Diencephalon (tissue), 1 donor: ENCODE measurements at places on chromosomes 13 and 19. TPM values are rescaled to one million over a fixed set of nuclear protein-coding genes. Genes with fewer than 3 reads are reported as not detected.

GRK1 gene
- total RNA-seq = 0.46 TPM

POMP gene
- 65.7 TPM for total RNA-seq

TMEM86B gene
- 0.92 TPM for total RNA-seq

SKA3 gene
- 18.0 TPM for total RNA-seq

NALCN gene
- 63.0 TPM for total RNA-seq

FGF21 gene
- not detected for total RNA-seq

TMEM147 gene
- total RNA-seq = 61.1 TPM

WIZ gene
- total RNA-seq = 20.3 TPM

ZNF616 gene
- 23.3 TPM for total RNA-seq

PDX1 gene
- not detected for total RNA-seq
